Osteoblast (primary cell): ENCODE measurements at places on chromosomes 11 and 22. TPM values are rescaled to one million over a fixed set of nuclear protein-coding genes. Genes with fewer than 3 reads are reported as not detected.
A peak's percentile ranks its signal among the peaks of the same experiment; 100 is the strongest.

DNA sequence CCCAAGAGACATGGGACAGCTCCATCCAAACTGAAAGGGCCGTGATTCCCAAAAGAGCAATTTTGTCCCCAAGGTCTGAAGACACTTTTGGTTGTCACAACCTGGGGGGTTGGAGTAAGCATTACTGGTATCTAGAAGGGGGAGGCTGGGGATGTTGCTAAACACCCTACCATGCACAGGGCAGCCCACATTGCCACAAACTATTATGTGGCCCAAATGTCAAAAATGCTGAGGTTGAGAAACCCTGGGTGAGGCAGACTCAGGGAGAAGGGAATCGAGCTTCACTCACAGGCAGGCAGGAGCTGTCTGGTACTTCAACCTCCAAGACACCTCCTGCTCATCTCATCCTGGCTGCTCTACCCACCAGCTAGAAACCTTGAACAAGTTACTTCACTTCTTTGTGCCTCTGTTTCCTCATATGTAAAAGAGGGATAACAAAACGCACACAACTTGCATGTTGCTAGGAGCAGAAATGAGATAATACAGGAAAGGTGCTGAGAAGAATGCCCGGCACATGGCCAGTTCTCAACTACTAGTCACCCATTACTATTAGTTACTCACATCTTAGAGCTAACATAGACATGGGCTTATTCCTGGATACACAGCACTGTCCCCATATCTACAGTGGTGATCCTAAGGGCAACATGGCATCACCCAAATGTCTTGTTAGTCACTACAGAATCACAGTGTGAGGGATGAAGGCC lies 8.8 kb downstream of the SERPIND1 start:
- DNase-seq: no peak

DNA sequence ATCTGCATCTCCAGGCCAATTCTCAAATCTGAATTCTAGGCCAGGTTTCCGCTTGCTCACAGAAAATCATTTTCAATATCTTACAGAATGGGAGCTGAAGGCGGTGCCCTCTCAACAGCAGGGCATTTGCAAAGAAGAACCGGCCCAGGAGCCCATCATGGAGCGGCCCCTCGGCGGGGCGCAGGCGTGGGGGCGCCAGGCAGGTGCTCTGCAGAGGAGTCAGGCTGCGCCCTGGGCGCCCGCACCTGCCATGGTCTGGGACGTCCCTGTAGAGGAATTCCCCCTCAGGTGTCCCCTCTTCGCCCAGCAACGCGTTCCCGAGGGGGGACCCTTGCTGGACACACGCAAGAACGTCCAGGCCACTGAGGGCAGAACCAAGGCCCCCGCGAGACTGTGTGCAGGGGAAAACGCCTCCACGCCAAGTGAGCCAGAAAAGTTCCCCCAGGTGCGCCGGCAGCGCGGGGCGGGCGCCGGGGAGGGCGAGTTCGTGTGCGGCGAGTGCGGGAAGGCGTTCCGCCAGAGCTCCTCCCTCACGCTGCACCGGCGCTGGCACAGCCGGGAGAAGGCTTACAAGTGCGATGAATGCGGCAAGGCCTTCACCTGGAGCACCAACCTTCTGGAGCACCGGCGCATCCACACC lies 11.5 kb downstream of the ZNF74 start:
- no peak for DNase-seq

The RAPSN gene
- total RNA-seq: 0.29 and 0.36 TPM in 2 replicates

The IL18 gene
- 0.59 TPM in 1 of 2 replicates, not detected in the other for total RNA-seq

GRCh38 chr11:95254716-95255115 lies 23.7 kb upstream of the SESN3 start:
- DNase-seq: no peak

GRCh38 chr11:88345408-88345807 lies 7.9 kb upstream of the CTSC start:
- DNase-seq: peak; percentile 69
